ENCODE measurements at places on chromosomes 7 and 10.

- no peak for DNase-seq
These were observed 356.9 kb downstream of the EXOC4 start for GRCh38 chr7:133609806-133610205.

GRCh38 chr10:133335246-133336117 is 1.2 kb downstream of the CALY start:
- peak; percentile 73 for DNase-seq

GRCh38 chr7:92854501-92855238 is 18.3 kb upstream of the CDK6 start:
- no peak for DNase-seq

- no peak for DNase-seq
These were observed 82.0 kb downstream of the AFAP1L2 start for GRCh38 chr10:114322344-114322743.

DNA sequence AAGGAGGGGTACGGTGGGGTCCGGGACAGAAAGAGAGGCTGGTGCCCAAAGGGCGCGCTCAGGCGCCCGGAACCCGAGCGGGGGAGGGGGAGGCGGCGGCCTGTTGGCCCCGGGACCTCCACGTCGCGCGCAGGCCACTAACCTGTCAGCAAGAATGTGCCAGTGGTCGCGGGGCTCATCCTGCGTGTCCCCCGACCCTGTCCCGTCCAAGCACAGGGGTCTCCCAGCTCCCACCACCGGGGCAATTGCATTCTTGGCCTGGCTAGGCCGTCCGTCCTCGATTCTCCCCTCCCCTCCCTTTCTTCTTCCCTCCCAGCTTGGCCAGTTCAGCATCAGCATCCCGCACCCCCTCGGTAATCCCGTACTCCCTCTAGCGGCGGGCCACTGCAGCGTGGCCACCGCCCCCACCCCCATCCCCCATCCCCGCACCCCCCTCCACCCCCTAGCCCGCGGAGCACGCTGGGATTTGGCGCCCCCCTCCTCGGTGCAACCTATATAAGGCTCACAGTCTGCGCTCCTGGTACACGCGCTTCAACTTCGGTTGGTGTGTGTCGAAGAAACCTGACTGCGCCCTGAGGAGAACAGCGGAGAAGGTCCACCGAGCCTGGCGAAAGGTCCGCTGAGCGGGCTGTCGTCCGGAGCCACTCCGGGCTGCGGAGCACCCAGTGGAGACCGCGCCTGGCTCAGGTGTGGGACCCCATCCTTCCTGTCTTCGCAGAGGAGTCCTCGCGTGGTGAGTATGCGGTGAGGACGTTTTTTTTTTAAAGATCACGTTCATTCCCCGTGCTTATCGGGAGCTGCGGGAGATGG is at the start of gene SGCE:
TSS of gene SGCE (minus strand) at position 286 of the 810 bp plus-strand sequence. CDS start at position 251, 35 bp downstream.
- DNase-seq = peak; percentile 78

GRCh38 chr10:47024046-47024322 is 112.8 kb downstream of the PTPN20 start:
- DNase-seq = no peak

DNA sequence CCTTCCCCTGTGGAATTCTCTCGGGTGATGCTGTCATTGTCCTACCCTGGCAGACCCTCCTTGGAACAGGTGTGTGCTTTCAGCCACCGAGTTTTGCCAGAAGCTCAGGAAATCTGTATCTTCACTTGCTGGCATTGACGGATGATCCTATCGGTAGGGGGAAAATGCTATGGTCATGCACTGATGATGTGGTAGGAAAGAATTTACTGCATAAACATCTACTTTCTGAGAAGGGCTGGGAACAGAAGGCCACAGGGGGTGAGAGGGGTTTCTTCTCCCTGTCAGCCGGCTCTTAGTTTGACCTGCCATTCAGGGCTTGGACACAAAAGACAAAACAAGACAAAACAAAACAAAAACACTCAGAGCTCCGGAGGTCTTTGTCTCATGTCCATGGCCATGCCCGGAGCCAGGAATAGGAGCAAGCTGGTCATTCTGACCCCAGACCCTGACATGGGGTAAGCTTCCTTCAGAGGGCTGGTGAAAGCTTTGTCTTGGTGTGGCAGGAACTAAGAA is 43.6 kb upstream of the CARD11 start:
- no peak for DNase-seq

- DNase-seq = no peak
These were observed 516.8 kb downstream of the ACTR3B start for GRCh38 chr7:153276394-153276793.

DNA sequence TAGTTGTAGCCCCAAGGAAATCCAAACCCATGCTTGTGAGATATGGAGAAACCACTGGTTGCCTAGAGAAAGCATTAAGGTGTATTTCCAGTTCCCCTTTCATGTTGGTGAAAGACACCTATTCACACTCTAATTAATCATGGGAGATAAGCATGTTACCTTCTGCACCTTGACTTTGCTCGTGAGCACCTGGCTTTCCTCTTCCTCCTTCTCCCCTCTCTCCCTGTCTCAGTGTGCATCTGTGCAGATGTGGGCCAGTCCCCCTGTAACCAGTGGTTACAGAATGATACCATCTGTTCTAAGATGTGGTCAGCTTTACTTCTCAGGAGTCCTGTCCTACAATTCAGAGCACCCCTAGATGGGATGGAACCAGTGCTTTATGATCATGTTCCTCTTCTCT is 160.6 kb downstream of the LCOR start:
- DNase-seq = no peak

DNA sequence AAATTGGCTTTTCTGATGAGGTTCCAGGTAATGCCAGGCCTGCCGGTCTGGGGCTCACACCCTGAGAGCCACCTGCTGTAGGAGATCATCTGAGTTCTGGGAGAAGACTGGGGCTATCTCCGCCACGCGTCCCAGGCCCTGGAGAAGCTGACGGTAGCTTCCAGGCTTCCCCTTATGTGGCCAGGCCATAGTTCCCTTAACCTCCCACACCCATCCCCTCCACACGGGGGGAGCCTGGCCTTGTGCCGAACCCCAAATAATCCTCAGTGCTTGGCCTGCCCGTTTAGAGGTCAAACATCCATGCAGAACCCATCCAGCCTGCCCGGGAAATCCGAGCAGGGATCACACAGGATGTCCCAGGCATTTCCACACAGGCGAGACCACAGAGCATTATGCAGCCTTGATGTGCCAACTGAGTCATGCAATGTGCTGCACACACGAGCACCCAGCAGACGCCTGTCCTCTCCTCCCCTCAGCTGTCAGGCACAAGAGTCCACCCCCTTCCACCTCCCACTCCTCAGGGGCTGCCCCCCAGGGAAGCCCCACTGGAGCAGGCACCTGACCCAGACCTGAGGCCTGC is 176.2 kb downstream of the PRKAG2 start:
- DNase-seq = no peak

DNA sequence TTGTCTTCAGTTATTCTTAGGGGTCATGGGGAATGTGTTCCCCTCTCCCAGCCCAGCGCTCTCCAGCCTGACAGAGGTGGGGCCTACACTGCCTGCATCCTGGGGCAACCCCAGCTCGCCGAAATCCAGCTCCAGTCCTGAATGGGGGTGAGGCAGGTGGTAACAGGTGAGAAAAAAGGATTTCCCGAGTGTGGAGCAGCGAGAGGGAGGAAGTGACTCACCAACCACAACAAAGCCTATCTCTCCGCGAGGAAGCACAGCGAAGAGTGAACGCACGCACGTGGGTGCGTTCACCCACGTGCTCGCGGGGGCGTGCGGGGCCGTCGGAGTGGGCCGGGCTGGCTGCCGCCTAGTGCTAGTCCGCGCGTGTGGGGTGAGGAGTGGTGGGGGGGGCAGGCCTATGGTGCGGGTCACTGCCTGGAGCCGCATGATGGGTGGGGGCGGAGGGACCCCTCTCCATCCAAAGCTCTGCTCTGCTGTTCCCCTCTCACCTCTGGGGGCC is 855 bp upstream of the PALD1 start:
- DNase-seq = peak; percentile 39

DNA sequence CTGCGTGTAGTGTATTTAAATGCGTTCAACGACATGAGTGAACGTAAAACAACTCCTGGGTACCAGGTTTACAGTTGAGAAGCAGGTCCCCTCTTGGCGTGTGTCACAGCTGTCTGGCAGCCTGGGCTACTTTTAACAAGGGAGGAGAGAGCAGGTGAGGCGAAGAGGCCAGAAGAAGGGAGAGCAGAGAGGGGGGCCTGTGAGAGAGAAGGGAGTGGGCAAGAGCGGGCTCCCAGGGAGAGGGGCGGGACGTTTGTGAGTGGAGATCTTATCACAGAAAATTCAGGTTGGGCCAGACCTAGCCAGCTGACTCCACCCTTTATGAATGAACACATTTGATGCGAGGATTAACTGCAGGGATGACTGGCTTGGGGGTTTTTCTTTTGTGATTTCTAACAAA is 154.0 kb downstream of the CAMK1D start:
- no peak for DNase-seq

DNA sequence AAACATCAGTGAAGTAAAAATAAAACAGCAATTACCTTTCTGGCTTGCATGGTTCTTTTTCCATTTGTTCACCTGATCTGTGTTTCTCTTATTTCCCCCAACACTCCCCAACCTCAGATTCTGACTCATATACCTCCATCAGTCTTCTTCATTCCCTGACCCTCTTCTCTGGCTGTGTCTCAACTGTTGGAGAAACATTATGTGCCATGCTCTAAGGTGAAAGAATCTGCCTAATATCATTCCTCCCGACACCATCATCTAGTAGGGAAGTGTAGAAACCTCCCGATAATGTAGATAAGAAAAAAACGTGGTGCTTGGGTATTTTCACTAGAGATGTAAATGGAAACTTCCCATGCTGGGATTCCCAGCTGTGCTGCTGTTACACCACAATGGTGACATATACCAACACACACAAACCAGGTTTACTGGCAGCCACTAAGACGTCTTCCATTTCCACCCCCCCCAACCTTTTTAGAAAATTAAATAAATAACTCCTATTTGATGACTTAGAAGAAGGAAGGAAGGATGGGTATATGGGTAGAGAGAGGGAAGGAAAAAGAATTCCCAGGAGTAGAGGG is 63.4 kb downstream of the OSBPL3 start:
- no peak for DNase-seq

- no peak for DNase-seq
These were observed 95.0 kb downstream of the MICALL2 start for GRCh38 chr7:1364068-1364905.

GRCh38 chr10:70357565-70357964 is 24.9 kb downstream of the LRRC20 start:
- no peak for DNase-seq

DNA sequence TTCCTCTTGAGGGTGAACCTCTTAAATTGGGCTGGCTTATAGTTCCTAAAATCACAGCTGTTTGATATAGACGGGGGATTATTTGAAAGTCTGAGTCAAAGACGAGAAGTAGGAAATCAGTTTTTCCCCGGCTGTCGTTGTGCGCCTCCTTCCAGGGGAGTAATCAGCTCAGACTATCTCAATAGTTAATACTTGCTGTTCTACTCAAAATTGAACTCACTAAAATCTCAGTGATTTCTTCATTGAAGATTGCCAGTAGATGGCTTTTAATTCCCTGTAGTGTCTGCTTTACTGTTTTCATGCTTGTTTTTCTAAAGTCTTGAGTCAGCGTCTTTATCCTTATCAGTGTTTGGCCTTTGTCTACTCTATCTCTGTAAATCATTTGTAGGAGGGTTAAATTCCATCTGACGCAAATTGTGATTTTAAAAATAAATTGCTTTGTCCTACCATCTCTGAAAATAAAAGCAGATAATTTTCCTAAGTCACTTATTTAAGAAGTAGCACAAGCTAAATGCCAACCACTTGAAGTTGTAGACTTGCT is 47.3 kb downstream of the CNNM2 start:
- DNase-seq = no peak

DNA sequence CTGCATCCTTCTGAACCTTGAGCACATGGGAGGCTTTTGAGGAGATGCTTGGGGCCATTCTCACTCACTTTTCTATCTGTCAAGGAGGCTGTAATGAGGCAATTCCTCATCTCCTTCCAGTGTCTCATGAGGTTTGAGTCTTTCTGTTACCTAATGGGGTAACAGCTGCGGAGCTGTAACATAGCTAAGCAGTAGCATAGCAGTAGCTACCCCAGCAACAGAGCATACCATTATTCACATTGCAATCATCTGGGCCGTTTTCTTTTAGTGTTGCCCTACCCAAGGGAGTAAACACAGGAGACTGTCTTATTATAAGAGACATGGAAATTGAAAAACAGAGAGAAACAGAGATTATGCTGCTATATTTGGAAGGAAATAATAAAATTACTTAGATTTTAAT is 68.7 kb downstream of the AKR1D1 start:
- DNase-seq = no peak
